ENCODE measurements at places on chromosomes 3 and 15.

- DNase-seq = no peak
Observed at GRCh38 chr3:15638193-15638890, 36.8 kb downstream of the BTD start.

GRCh38 chr3:64131725-64132469 is 93.4 kb downstream of the PRICKLE2 start:
- no peak for DNase-seq

GRCh38 chr15:28080386-28080785 is 18.7 kb downstream of the OCA2 start:
- no peak for DNase-seq

- DNase-seq = no peak
Observed at GRCh38 chr3:2595486-2595885, 496.8 kb downstream of the CNTN4 start.

DNA sequence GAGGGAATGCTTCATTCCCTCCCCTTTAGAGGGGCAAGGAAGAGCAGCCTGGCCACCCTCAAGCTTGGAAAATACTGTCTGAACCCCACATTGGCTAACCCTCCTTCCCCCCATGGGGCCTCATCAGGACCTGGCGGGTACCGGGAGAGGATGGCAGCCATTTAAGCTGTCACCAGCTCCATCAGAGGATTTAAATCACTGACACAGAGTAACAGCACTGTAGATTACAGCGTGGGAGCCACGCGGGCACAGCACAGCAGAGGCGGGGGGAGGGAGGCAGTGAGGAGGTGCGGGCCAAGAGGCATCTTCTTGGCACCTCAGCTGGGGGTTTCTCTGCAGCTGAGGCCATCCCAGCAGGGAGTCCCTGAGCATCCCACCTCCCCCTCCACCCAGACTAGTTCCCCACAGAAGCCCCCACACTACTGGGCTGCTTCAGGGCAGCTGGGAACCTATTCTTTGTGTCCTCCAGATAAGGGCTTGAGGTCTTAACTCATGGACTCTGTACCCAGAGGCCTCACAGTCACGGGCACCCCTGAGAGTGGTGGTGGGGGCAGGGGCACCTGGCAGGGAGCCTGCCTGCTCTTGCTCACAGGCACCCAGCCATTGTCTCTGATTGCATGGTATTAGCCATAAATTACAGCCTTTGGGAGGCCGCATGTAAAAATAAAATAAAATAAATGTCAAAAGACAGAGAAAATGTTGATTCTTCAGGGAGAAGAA is 21.9 kb upstream of the CACNA2D2 start:
- DNase-seq = no peak

- DNase-seq = no peak
Observed at GRCh38 chr15:73930790-73931281, 4.6 kb downstream of the LOXL1 start.

DNA sequence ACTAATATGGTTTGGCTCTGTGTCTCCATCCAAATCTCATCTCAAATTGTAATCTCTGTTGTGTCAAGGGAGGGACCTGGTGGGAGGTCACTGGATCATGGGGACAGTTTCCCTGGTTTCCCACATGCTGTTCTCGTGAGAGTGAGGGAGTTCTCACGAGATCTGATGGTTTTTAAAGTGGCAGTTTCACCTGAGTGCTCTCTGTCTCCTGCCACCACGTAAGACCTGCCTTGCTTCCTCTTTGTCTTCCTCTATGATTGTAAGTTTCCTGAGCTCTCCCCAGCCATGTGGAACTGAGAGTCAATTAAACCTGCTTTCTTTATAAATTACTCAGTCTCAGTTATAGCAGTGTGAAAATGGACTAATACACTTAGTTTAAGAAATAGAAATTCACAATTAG is 228.9 kb downstream of the CD47 start:
- DNase-seq = no peak

DNA sequence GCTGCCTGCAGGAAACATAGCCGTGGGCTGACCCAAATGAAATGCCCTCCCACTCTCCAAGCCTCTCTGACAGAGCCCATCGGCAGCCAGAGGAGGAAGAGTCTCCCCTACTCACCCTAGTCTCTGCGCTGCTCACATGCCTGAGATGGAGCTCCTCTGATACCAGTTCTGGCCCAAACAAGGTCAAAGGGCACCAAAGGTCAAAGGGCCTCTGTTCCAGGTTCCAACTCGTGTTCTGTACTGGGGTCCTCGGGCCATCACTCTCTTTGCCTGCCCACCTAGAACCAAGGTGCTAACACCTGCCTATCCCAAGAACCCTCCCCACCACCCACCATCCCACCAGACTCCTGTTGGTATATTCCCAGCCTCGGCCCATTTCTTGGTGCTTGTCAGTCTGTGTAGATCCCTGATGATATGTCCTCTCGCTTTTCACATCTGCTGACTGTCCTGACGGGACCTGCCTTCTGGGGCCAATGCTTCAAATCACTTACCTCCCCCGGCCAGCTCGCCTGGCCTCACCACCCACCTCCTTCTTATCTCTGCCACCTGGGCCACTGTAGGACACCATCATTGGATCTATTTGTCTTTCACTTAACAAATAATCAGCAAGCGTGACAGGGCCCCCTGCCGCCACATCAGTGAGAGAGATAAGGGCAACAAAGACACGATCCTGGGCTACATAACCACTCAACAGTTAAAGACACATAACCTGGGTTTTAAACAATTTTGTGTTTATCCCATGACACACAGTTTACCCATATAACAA is 90.4 kb downstream of the SRGAP3 start:
- peak; percentile 27 for DNase-seq

- DNase-seq = no peak
Observed at GRCh38 chr3:126130081-126130855, 46.3 kb upstream of the SLC41A3 start.

GRCh38 chr3:113615976-113616375 is 80.5 kb downstream of the USF3 start:
- no peak for DNase-seq

Measured in NCI-H510A treated with DMSO at 0.1 percent for 48 hours (cell line).